ENCODE measurements at places on chromosomes 3 and 15. TPM values are rescaled to one million over a fixed set of nuclear protein-coding genes. Genes with fewer than 3 reads are reported as not detected.

UBA7 gene
- total RNA-seq: 0.72 TPM

USP4 gene
- 13.2 TPM for total RNA-seq

TMEM108 gene
- total RNA-seq: not detected

DNASE1L3 gene
- not detected for total RNA-seq

VPS13C gene
- 13.4 TPM for total RNA-seq

ST6GAL1 gene
- total RNA-seq: 4.5 TPM

CACNA2D3 gene
- not detected for total RNA-seq

SLC28A1 gene
- not detected for total RNA-seq

CYP8B1 gene
- not detected for total RNA-seq

MNS1 gene
- 3.0 TPM for total RNA-seq

ZNF592 gene
- total RNA-seq: 20.5 TPM

SLC28A2 gene
- not detected for total RNA-seq

NPAP1 gene
- not detected for total RNA-seq

SGO1 gene
- 16.3 TPM for total RNA-seq

HHLA2 gene
- 0.08 TPM for total RNA-seq

GJD2 gene
- not detected for total RNA-seq

CPLX3 gene
- 0.07 TPM for total RNA-seq

ZNF501 gene
- not detected for total RNA-seq
